ENCODE measurements at places on chromosomes 12 and 14. TPM values are rescaled to one million over a fixed set of nuclear protein-coding genes. Genes with fewer than 3 reads are reported as not detected.

NID2 gene
- 17.3 TPM for polyA plus RNA-seq

SLCO1B1 gene
- polyA plus RNA-seq, result not detected

TSPAN11 gene
- 0.49 TPM for polyA plus RNA-seq

DNA sequence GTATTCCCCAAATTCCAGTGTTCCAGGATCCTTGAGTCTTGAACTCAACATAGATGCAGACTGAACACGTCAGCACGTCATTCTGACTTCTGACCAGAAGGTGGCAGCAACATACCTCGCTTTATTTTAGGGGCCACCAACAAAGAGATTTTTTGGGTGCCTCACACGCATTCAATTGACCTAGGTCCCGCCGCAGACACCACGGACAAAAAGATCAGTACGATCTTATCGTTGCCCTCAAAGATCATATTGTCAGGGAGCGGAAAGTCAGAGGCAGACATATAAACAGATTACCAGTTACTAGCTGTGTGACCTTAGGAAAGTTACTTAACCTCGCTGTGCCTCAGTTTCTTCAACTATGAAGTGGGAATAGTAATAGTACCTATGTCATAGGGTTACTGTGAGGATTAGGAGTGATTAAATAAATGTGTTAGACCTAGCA is 6.5 kb upstream of the PRPH start:
- no peak for DNase-seq

DNA sequence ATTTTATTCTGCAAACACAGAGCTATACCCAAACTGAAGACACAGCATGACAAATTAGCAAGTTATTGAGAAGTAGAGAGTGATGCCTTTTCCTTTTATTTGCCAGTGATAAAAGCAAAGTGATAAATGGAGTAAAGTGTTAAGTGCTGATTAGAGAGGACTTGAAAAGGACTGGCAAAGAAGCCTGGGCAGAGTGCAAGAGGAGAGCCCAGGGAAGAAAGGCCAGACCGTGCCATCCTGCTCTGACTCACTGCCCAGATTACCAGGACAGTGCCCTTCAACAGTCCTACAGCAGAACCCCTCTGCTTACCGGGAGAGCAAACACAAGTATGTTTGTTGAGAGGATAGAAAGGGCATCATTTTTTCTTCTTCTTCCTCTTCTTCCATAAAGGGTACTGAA is 106.5 kb downstream of the ETV6 start:
- no peak for DNase-seq

DNA sequence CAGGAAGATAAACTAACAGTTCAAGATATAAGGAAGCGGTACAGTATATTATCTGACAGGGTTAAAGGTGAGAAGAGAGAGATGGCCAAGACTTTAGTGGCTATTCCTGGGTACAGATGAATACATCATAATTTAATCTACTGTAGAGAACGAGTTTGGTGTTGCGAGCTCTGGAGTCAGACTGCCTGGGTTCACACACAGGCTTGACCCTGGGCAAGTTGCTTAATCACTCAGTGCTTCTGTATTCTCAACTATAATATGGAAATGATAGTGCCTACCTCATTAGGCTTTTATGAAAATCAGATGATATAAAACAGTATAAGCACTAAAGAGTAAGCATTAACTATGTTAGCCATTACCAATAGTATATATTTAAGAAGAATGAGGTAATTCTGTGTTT is 3.5 kb downstream of the PPM1H start:
- no peak for DNase-seq

DNA sequence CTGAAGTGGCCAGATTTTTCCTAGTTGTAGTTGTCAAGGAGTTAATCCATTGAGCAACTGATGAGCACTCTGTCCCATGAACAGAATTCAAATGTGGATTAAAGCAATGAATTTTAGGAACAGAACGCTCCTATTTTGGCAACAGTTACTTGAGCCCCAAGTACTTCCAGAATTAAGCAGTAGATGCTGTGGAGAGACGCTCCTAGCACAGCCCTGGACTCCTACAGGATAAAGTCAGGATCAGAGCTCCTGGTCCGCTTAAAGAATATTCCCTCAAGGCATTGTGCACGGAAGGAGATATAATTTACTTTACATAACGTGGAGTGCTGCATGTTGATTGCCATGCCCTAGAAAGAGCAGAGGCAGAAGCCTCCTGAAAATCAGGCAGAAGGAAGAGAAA is 53.4 kb downstream of the FLRT2 start:
- no peak for DNase-seq

GRCh38 chr14:99194136-99194535 is 77.9 kb downstream of the BCL11B start:
- DNase-seq, result no peak

- no peak for DNase-seq
Observed at GRCh38 chr14:21215879-21216251, 53.4 kb downstream of the HNRNPC start.

- peak; percentile 15 for DNase-seq
Observed at GRCh38 chr14:104102282-104102914, 16.9 kb downstream of the ASPG start.

- peak; percentile 31 for DNase-seq
Observed at GRCh38 chr12:63882844-63883243, 38.3 kb downstream of the SRGAP1 start.
